ENCODE measurements at places on chromosomes 4 and X.

GRCh38 chrX:101450961-101451360 is 34.3 kb upstream of the ARMCX4 start:
- DNase-seq: no peak

- no peak for DNase-seq
These were observed 737.6 kb downstream of the TRIML1 start for GRCh38 chr4:188876881-188877280.

- DNase-seq: no peak
These were observed 112.0 kb upstream of the ETNPPL start for GRCh38 chr4:108874806-108875205.

- DNase-seq: no peak
These were observed 436.2 kb downstream of the FAT4 start for GRCh38 chr4:125750828-125751466.

DNA sequence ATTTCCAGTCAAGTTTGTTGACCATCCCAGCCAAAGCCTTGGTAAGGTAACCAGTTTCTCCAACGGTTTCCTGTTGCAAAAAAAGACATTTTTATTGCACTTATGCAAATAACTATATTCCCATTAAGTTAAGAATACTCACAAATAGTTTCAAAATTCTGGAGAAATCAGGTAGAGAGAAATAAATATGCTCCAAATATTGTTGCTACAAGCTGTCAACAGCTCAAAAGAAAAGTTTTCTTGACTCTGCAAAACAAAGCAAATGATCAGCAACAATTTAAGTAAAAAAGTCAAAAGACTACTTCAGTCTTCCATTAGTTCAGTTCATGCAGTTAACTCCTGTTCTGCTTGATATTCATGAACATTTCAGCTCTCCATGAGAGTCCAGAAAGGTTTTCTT is 49.0 kb upstream of the UGT8 start:
- DNase-seq: no peak

GRCh38 chr4:67809502-67809901 is 55.3 kb upstream of the GNRHR start:
- DNase-seq: no peak

- DNase-seq: no peak
These were observed 182.7 kb upstream of the PCDH7 start for GRCh38 chr4:30537456-30537855.

GRCh38 chrX:122188751-122189150 is 995.3 kb upstream of the GRIA3 start:
- DNase-seq: no peak

- no peak for DNase-seq
These were observed 222.3 kb downstream of the FAM47A start for GRCh38 chrX:33909836-33910235.

GRCh38 chr4:40309250-40309774 is 25.8 kb upstream of the CHRNA9 start:
- DNase-seq: no peak

- DNase-seq: no peak
These were observed 7.5 kb downstream of the ADD1 start for GRCh38 chr4:2850966-2851798.

DNA sequence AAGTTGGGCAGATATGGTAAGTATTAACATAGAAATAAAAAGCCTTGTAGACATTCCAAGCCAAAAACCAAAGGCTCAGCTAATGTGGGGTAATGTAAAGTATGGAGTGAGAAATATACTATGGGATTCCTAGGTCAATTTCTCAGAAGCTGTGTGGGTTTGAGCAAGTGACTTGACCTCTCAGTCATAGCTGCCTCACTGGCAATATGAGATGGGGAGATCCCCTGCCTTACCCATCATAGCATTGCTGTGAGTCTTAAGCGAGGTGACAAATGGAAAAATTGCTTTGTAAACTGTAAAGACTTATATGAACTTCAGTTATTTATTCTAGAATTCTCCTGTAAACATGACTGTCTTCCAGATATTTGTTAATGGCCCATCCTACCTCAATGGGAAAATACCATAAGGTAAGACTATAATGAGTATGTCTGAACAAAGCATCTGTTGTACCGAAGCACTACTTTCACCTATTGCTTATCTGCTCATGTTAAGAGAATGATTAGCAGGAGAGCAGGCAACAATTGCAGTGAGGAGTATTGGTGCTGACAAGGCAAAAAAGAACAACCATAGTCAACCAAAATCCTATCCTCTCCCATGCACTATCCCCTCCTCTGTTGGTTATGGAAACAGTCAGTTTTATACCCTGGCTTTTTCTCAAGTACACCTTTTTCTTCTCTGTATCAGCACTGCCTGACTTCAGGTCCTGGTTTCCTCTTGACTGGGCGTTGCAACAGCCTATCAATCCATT is 44.1 kb upstream of the TRPC3 start:
- DNase-seq: no peak

- DNase-seq: no peak
These were observed 99.4 kb upstream of the SPANXC start for GRCh38 chrX:141341743-141342142.

DNA sequence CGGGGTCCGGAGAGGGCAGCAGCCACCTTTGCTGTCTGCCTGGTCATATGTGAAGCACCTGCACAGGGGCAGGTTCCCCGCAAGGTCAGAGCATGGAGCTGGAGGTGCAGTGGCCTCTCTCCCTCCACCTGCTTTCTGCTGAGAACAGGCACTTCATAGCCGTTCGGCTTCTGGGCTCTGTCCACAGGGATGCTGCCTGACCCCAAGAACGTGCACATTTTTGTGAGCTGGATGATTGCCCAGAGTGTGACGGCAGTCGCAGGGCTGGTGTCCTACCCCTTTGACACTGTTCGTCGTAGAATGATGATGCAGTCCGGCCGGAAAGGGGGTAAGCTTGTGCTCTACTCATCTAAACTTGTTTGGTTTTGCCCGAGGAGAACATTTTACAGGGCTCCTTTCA is 2.5 kb downstream of the SLC25A4 start:
- no peak for DNase-seq

GRCh38 chr4:158133551-158133950 is 39.3 kb downstream of the GASK1B start:
- no peak for DNase-seq

DNA sequence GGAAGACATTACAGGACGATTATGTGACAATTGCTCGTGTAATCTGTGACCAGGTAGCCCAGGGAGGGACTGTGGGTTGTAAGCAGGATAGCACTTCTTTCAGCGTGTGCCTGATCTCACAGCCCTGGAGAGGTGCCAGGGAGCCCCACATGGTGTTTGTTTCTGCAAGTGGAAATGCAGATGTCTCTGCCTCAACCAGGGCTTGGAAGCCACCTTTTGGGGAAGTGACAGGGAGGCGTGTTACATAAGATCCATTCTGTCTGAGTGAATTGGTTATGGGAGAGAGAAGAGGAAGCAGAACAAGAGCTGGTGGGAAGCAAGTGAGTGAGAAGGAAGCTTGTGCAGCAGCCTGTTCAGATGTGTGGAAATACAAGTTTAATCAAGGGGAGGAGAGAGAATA is 104.5 kb upstream of the GATB start:
- DNase-seq: peak; percentile 32

DNA sequence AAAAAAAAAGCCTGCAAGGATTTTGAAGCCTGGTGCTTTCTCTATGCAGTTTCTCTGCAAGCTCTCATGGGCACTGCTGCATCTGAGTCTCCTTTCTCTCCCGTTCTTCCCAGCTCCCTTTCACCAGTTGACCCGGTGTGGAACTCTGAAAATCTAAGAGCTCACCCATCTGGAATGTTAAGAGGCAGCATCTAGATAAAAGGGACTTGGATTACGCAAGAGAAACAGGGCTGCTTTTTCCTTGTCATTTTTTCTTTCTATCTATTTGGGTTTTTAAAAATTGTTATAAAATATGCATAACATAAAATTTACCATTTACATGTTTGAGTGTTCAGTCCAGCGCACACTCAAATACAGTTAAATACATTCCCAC is 95.2 kb upstream of the RPS6KA3 start:
- peak; percentile 17 for DNase-seq

- DNase-seq: no peak
These were observed 46.8 kb upstream of the F9 start for GRCh38 chrX:139483699-139484098.

GRCh38 chr4:8078610-8079015 is 80.0 kb downstream of the ABLIM2 start:
- no peak for DNase-seq

DNA sequence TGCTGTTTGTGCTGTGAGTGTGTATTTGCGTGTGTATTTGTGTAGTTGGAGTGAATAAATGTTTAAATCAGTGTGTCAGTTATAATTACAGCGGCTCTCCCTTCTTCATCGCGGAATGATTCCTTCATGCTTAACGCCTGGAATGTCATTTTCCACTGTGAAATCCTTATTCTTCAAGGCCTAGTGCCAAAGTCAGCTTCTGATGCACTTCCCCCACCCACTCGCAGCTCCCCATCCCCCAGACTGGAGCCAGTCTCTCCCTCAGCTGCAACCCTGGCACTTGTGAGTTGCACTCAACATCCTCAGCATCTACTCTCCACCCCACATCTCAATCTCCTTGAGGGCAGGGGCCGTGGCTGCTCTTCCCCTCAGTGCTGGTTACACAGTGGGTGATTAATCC is 583.0 kb downstream of the BCOR start:
- no peak for DNase-seq

- no peak for DNase-seq
These were observed 94.4 kb downstream of the IL15 start for GRCh38 chr4:141730805-141731204.

DNA sequence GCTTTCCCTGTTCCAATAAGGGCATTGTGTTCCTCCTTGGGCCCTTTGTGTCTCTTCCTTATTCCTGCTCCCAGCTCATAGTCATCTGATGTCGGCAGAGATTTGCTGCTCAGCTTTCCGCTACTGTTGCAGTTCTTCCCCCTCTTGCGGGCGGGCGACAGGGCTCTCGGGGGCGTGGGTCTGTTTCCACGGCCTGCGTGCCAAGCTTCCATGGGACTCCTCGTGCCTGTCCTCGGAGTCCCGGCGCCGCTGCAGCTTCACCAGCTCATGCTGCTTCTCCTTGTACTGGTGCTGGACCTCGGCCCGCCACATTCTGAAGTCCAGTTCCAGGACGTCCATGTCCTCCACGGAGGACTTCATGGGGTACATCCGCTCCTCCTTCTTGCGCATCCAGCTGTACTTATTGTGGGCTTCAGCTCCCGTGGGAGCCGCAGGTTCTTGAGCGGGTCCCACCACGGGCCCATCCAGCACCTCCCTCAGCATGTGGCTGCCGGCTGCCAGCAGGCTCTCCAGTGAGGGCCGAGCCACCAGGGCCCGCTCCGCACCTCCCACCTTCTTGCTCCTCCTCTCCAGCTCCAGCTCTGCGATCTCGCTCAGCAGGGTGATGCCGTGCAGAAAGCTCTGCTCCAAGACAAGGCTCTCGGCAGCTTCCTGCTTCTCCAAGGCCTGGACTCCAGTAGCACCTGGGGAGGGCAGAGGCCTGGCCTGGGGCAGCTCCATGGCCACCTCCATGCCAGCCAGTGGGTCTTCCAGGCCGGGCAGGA is 74.1 kb upstream of the UCP1 start:
- no peak for DNase-seq

- DNase-seq: no peak
These were observed 90.1 kb downstream of the IRF2 start for GRCh38 chr4:184384056-184384809.

GRCh38 chr4:104206784-104207183 is 287.9 kb downstream of the CXXC4 start:
- peak; percentile 65 for DNase-seq

- no peak for DNase-seq
These were observed 6.3 kb upstream of the NKX1-1 start for GRCh38 chr4:1412376-1413203.

DNA sequence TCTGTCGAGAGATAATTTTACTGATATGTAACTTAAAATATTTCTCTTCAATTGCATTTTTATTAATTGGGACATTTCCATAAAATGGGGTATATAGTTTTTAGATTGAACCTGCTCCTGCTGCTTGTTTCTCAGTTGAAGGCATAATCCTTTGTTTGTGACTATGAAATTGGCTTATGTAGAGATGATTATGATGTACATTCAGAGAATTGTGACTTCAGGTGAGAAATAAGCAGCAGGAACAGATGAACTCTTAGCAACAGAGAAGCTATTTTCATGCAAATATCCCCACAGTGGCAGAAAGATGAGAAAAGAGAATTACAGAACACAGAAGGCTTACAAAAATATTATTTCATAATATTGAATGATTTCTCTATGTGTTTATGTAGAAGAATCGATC is 1499.5 kb upstream of the ADGRL3 start:
- DNase-seq: no peak

DNA sequence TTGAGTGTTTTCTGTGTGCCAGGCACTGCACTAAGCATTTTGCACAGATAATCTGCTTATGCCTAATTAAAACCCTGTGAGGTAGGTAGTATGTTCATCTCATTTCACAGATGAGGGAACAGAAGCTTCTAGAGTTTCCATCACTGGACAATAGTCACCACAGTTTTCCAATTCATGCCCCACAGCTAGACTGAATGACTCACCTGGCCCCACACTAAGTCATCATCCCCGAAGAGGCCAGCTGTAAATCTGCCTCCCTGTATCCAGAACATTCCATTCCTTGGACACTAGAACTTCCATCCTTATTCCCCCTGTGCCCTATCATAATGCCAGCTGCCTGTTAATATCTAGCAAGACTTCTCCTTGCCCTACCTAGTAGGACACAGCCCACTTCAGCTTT is 40.9 kb upstream of the NYX start:
- DNase-seq: no peak

DNA sequence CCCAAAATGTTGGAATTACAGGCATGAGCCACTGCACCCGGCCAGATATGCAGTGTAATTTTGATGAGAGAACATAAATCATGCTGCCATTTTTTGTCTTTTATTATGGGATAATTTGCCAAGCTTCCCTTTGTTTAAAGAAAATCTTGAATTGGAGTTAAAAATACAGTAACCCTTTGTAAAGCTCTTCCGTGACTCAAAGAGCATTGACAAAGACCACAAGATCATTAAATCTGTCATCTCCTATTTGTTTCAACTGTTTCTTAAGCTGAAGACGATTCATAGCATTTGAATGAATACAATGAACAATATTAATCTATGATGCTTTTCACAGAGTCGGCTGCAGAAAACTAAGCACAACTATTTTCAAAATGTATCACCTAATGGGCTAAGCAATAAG is 132.6 kb downstream of the ANAPC4 start:
- no peak for DNase-seq

DNA sequence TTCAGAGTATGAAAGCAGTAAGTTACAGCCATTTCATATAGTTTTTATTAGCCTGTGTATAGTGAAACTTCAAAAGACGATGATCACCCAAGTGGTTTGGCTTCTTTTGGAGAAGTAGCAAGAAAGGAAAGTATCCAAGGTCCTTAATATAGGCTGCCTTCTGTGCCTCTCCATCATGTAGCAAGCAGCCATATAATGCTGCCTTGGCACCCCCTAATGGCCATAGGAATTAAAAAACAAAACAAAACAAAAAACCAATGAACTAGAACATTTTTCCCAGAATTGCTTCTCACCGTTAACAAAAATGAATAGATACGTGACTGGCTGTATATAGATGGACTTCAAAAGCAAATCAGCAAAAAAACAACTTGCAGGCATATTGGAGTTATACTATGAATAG is 18.9 kb downstream of the LAMP2 start:
- DNase-seq: no peak

GRCh38 chr4:116531026-116531425 is 554.4 kb downstream of the TRAM1L1 start:
- DNase-seq: no peak

GRCh38 chrX:14529290-14529989 is at the start of gene GLRA2:
GLRA2 (plus strand) TSS chrX:14529536; CDS start chrX:14530058, 522 bp downstream.
- DNase-seq: no peak
